ENCODE measurements at places on chromosomes 3 and 15.

- DNase-seq = no peak
These were observed 400.0 kb downstream of the FOXP1 start for GRCh38 chr3:71183549-71183948.

GRCh38 chr3:134337511-134338200 lies 36.6 kb downstream of the AMOTL2 start:
- no peak for DNase-seq

DNA sequence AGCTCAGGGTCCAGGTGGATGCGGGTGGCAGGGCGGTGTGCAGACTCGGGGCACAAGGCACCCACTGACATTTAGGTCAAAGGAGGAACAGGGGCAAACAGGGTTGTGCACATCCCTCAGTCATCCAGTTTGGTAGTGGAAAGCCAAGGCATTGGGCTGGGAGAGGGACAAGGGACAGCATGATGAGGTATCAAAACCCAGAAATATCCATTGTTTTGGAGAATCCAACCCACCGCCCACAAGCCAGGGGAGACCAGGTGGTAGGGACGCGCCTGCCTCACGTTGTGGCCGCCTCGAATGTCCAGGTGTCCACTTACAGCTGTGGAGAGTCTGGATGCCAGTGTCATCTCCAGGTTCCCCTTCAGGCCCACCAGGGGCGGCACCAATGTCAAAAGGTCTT lies 33.3 kb downstream of the SLC41A3 start:
- no peak for DNase-seq

DNA sequence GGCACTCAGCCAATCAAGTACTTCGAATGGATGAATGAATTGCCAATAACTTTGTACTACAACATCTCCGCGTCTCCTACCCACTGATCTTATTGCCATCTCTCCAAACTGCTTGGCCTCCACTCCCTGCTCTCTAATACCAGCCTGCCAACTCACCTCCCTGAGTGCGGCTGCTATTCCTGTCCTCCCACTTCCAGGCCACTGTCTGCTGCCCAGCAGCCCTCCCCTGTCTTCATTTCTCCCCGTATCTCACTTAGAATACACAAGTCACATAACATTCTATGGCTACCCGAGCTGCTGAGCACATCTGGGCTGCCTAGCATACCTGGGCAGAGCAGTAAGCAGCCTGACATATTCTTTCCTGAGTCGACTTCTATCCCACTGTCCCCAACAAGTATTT lies 149.9 kb upstream of the LRTM1 start:
- no peak for DNase-seq

GRCh38 chr15:60912984-60913697 lies 316.0 kb downstream of the RORA start:
- no peak for DNase-seq

DNA sequence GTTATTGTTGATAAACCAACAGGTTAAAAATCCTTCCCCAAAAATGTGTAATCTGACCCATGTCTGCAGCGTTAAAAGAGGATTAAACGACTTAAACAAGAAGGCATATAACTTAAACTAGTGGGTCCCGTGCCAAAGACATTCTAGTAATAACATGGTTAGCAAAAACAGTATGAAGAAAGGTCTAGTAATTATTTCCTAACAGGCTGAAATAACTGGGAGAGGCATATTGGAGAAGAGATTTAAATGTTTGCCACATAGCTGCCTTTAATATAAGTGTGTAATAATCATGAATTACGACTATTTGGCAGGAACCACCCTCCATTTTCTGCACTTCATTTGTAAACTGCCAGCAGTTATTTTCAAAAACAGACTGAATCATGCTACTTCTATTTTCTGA lies 67.7 kb upstream of the CSPG5 start:
- DNase-seq = no peak

DNA sequence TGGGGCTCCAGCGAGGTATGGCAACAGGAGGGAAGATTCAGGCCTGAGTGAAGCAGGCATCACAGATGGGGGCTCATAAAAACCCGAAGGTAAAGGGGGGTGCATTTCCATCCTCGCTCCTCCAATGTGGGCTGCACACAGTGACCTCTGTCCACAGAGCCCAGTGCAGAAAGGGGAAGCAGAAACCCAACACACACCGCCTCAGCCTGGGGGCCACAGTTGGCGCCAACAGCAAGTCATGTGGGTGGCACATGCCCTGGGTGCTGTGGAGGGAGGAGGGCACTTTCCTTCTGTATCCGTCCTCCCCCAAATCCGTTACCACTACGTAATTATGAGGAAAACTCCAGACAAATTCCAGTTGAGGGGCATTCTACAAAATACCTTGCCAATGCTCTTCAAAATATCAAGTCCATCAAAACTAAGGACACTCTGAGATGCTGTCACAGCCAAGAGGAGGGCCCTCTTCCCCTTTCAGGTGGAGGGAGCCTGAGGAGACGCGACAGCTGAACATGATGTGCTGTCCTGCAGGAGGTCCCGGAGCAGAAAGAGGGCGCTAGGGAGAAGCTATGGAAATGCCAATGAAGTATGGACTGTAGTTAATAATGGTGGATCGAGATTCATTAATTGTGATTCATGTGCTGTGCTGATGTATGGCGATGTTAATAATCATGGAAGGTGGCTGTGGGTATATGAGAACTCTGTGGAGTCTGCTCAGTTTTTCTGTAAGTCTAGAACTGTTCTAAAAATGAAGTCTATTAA lies 16.4 kb downstream of the APBA2 start:
- no peak for DNase-seq

DNA sequence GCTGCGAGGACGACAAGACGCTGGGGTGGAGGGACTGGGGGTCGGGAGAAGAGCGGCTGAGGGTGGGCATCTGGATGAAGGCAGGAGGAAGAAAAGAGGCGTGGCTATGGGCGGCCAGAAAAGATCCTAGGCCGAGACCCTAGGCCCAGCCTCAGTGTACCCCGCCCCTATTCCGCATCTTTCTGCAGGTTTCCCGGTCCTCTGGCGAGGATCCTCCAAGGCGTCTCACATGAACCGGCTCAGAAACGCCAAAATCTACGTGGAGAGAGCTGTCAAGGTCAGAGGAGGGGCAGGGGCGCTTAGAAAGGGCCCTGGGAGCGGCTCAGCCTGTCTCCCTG lies 340 bp downstream of the TTLL3 start:
- DNase-seq = no peak

GRCh38 chr3:17469520-17469919 lies 272.9 kb downstream of the TBC1D5 start:
- DNase-seq = no peak

DNA sequence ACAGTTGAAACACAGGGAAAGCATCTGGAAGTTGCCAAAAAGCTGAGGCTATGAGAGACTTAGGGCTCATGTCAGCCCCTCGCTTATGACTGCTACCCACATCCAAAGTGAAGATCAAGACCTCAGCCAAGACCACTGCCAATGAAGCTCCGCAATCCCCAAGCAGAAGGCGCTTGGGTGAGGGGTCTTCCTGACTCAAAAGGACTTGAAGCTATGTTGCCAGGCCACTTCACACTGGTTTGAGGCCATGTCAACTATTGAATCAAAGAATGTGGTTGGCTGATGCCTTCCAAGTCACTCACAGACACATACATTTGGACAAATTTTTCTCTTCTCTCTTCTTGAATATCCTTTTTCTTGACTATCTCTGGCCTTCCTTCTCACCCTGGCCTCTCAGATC lies 928 bp upstream of the CCR4 start:
- DNase-seq = no peak

DNA sequence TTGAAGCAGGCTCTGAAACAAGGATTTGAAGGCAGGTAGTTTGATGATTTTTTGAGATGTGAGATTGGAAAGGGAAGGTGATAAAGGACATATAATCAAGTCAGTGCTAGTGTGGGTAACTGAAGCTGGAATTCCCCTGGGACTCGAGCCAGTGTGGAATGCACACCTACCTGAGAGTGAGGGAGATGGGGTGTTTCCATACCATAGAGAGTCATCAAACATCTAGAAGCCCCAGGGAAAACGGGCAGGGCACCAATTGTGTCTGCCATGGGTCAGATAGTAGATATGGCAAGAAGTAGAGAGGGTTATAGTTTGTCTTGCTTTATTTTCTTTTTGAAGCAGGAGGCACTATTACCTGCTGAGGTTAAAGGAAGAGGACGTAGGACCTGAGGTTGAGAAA lies 120.0 kb downstream of the SSR3 start:
- DNase-seq = no peak

- no peak for DNase-seq
These were observed 7.5 kb downstream of the CMTM7 start for GRCh38 chr3:32399030-32399620.

- DNase-seq = no peak
These were observed 234.6 kb downstream of the RAP2B start for GRCh38 chr3:153396581-153396980.

GRCh38 chr3:60333710-60334109 lies 917.5 kb downstream of the FHIT start:
- no peak for DNase-seq

GRCh38 chr3:188955919-188956318 lies 215.9 kb upstream of the TPRG1 start:
- DNase-seq = no peak

GRCh38 chr3:116165641-116166040 lies 279.6 kb downstream of the LSAMP start:
- no peak for DNase-seq

GRCh38 chr3:23547905-23548650 lies 257.7 kb upstream of the UBE2E1 start:
- DNase-seq = no peak

GRCh38 chr3:16148783-16149182 lies 25.7 kb upstream of the GALNT15 start:
- no peak for DNase-seq

DNA sequence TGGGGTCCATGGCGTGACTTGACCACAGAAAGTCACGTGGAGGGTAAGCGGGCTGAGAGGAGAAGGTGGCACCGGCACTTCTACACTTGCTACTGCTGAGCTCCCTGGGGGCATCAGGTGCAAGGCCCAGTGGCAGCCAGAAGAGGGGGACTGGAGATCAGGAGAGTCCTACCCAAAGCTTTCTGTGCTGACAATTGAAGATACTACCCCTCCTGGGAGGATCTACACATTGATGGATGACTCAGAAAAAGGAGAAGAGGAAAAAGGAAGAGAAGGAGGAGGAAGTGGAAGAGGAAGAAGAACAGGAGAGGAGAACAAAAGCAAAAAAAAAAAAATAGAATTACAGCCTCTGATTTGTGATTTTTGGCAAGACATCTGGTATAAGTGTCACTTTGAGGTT lies 41.2 kb downstream of the MYO5C start:
- no peak for DNase-seq

DNA sequence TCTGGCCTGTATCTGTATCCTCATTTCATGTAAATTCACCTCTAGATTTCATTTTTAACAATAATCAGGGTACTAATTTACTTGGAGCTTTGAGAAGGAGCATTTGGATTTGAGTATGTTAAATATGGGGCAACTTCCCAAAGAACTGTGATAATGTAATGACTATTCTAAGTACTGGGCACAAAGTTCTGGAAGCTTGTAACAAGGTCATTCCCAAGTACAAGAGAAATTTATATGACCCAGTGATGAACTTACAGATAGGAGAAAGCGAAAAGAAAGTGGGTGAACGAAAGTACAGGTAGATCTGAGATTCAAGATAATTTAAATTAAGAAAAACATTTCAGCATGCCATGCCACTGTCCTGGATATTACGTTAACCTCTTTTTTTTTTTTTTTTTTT lies 93.8 kb downstream of the MYO5A start:
- no peak for DNase-seq

DNA sequence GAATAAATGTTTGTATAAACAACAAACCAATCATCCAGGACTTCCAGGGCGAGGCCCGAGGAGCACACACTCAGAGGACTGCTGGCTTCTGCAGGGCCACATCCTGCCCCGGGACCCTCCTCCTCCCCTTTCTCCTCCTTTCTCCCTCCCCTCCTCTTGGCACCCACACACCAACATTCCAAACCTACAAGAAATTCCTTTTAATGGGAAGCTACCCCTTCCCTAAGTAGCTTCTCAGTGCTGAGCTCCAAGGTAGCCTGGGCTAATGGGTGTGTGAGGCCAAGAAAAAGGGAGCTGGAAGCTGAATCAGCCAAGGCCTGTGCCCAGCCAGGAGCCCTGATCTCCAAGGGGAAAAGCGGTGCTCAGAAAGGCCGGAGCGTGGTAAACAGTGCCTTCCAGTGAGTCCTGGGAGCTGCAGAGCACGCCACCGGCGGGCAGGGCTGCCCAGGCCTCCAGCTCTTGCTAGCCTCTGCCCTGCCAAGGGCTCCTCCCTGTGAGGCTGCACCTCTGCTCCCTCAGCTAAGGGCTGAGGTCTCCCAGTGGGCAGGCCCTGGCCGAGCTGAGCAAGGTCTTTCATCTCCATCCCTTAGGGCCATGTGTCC lies 3.9 kb downstream of the ITIH3 start:
- DNase-seq = no peak

DNA sequence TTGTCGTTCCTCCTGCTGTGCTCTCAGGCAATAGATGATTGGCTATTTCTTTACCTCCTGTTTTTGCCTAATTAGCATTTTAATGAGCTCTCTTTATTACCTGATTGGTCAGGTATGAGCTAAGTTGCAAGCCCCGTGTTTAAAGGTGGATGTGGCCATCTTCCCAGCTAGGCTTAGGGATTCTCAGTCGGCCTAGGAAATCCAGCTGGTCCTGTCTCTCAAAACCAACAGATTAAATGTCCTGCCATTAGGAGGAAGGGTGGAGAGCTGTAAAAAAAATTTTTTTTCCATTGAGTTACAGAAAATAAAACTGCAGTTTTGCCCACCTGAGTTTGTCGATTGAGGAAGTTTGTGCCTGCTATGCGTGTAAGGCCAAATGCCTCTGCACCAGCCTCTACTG lies 5.4 kb upstream of the ACSBG1 start:
- no peak for DNase-seq

- DNase-seq = no peak
These were observed 366.8 kb upstream of the UMPS start for GRCh38 chr3:124363476-124363875.

DNA sequence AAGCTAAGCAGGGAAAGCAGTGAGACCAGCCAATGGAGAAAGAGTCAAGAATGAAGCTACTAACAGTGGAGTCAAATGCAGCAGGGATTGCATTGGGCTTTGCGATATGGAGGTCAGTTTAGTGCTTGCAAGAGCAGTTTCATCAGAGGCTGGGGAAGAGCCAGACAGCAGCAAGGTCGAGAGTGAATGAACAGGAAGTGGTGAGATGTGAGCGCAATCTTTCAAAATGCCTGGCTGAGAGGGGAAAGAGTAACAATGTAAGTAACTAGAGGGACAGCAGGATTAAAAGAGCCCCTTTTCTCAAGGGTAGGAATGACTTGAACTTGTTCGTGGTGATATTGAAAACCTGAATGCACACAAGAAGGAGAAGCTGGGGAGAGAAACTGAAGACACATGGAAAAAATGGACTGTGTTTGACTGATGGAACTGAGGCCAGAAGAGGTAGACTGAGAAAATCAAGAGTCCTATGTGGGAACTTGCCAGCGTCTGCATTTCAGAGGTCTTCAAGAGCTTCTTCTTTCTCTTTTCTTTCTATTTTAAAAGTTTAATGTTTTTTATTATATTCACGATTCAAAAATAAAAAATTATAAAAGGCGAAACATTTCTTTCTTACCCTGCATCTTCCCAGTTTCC lies 30.6 kb upstream of the GPR160 start:
- DNase-seq = no peak

GRCh38 chr3:52453496-52454249 lies at the start of gene TNNC1:
Gene TNNC1 (minus strand): TSS chr3:52454041. CDS start chr3:52454015, 26 bp downstream.
- no peak for DNase-seq

Data from left renal pelvis (tissue), 4 donors.